Central memory CD4-positive, alpha-beta T cell (primary cell): ENCODE measurements at places on chromosomes 12 and 14.

- DNase-seq = no peak
Observed at GRCh38 chr12:33437598-33437997, 2.0 kb downstream of the SYT10 start.

- DNase-seq = no peak
Observed at GRCh38 chr12:8712572-8712971, 14.8 kb downstream of the RIMKLB start.

GRCh38 chr12:74891083-74891668 lies 318.5 kb downstream of the KCNC2 start:
- no peak for DNase-seq

GRCh38 chr14:96146131-96146771 lies 58.4 kb upstream of the BDKRB2 start:
- DNase-seq = no peak

GRCh38 chr12:56155256-56155845 lies 2.8 kb upstream of the MYL6 start:
- no peak for DNase-seq

- DNase-seq = peak; percentile 47
Observed at GRCh38 chr12:53232646-53233461, 845 bp upstream of the RARG start.

GRCh38 chr12:116222358-116222757 lies 55.1 kb downstream of the MED13L start:
- DNase-seq = no peak

- no peak for DNase-seq
Observed at GRCh38 chr12:75900781-75901254, 130.8 kb downstream of the PHLDA1 start.

- no peak for DNase-seq
Observed at GRCh38 chr12:51592034-51592705, 1.1 kb downstream of the SCN8A start.

DNA sequence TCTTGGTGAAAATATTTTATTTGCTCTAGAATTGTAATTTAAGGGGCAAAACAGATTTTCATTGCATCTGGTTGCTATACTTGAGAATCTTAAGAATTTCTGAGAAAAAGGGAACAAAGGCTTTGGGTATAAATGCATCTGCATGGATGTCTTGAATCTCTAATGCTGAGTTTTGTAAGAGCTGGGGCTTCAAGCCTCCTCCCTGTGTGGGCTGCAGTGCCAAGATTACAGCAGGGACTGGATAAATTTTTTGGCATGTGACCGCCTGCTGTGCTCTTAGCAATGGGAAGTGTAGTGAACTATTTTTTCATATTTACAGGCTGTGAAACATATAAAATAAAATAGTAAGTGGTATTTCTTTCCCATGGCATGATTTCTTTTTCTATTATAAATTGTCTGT lies 70.0 kb downstream of the SLC38A6 start:
- DNase-seq = no peak

DNA sequence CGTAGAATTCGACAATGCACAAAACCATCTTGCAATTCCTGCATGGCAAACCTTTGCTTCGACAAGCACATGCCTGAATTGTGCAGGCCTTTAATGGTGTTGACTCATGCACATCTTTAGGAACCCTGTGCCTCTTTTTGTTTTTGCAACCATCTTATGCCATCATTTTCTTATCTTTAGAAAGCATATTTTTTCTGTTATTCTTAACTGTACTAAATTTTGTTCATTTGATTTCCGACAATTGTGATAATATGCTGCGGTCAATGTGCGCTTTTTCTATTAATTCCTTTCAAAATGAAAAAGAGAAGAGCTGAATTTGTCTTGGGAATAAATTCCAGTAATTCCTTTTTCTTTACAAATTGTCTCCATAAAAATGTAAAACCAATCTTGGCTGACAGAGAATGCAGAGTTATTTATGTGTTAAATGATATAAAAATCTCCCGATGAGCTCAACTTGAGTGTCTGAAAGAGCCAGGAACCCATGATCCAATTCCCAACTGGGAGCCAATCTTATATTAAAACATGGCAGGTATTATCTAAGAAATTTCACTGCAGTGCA lies 20.1 kb upstream of the CDK17 start:
- no peak for DNase-seq

DNA sequence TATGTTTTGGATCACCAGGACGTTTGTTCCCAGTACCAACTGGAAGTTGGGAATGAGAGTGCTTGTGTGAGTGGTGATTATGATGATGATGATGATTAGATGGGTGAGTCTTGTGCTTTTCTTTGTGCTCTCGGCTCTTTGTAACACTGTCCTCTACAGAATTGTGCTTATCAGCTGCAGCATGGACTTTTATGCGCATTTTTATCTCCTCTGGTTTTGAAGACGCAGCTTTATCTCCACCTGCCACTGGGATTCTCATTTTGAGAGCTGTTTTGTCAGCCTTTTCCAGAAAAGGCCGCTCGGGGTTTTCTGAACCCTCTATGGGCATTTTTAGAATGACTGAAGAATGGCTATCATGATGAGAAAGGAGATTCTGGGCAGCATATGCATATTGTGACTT lies 11.5 kb upstream of the KANSL2 start:
- DNase-seq = no peak

DNA sequence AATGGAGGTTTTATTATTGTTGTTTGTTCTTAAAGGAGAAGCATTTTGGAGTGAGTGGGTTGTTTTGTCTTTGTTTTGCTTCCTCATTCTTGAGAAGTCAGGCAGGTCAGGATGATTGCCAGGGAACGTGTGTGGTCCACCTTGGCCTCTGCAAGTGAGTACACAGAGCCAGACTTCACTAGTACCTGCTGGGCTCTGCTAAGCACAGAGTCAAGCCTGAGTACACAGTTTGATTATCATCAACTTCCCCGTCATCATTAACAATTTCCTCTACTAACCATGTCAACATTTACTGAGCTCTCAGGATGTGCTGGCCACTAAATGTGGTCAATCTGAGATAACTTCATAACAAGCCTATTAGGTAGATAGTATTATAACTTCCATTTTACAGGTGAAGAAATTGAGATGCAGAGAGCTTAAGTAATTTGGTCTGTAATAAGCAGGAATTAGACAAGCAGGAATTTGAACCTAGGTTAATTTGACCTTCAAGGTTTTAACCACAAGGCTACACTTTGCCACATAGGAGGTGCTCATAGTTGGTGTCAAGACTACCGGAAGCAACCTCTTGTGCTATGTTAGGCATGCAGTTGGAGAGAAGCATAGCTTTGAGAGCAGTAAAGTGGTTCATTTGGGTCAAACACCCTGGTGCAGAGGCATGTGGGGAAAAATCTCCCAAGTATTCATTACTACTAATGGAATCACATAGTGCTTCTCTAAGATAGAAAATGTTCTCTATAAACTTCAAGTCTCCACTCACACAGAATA lies 178.3 kb downstream of the NUAK1 start:
- no peak for DNase-seq

- no peak for DNase-seq
Observed at GRCh38 chr12:76643438-76643837, 83.9 kb upstream of the OSBPL8 start.

GRCh38 chr14:92314182-92314581 lies 8.8 kb upstream of the SLC24A4 start:
- DNase-seq = no peak

GRCh38 chr14:23327947-23328744 lies 6.9 kb downstream of the PABPN1 start:
- peak; percentile 50 for DNase-seq

DNA sequence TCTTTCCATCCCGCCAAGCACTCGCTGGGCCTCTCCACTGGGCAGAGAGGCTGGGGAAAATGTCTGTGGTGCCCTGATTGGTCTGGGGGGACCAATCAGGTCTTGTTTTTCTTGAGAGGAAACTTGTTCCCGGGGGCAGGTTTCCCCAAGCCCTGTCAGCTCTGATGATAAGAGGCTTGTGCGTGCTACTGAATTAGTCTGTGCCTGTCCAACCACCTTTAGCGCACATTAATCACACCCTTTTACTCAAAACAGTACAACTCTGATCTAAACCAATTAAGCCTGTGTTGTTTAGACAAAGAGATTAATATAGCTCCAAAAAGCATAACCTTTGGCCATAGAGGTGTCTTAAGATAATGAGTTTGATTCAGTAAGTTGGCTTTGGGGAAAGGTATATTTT lies 580.4 kb downstream of the VRK1 start:
- DNase-seq = no peak

- no peak for DNase-seq
Observed at GRCh38 chr14:37601865-37602264, 6.4 kb downstream of the TTC6 start.

DNA sequence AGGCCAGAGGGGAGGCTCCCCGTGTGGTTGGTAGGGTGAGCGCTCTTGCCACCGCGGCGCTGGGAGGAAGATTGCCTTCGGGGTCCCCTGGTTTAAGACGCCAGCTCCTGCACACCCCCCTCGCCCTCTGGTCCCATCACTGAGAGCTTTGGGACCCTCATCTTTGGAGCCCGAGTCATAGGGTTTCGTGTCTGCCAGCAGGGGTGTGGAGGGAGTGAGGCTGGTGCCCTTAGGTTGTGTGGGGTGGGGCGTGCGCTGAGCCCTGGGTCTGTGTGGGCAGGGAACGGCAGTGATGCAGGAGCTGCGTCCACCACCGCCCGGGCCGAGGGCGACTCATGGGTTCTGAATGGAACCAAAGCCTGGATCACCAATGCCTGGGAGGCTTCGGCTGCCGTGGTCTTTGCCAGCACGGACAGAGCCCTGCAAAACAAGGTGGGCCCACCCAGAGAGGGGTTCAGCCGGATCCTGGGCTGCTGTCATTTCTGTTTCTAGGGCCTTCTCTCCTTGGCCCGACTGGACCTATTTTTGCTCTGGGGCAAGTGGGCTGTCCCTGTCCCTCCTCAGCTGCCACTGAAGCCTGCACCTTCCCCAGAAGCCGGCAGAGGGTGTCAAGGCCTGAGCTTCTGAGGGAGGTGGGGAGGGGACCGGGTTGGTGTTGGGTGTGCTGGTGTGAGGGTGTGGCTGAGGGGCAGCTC lies 12.1 kb downstream of the ACADS start:
- DNase-seq = no peak

- no peak for DNase-seq
Observed at GRCh38 chr14:49014476-49014875, 571.7 kb downstream of the RPS29 start.

DNA sequence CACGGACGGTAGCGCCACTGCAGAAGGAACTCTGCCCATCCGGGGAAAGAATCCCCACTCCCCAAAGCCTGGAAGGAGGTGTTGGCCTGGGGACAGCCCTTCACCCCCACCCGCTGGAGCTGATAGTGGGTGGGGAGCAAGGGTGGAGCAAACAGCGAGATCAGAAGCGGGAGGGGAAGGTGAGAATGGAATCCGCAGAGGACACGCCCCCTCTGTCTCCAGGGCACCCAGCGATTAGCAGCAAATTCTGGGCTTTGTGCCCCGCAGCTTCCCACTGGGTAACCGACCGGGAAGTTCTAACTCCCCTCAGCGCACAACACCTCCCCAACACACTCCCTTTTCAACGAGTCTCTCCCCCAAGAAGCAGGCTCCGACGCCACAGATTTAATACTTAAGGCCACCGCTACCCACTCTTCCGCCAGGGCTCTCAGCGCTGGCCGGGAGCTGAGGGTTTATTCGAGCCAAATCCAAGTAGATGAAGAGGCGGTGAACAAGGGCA lies 1.4 kb downstream of the SLC25A29 start:
- no peak for DNase-seq

DNA sequence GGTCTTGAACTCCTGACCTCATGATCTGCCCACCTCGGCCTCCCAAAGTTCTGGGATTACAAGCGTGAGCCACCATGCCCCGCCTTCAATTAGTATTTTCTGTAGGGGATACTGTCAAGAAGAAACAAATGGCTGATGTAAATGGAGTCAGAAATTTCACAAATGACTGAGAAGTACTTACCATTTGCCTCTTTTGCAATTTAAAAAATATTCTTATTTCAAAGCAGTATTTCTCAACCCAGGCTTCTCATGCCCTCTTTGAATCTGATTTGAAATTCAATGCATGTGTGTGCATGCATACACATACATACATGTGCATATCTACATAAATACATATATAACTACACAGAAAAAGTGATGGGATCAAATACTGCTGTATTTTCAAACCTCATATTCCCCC lies 4.4 kb downstream of the PSMA6 start:
- no peak for DNase-seq

DNA sequence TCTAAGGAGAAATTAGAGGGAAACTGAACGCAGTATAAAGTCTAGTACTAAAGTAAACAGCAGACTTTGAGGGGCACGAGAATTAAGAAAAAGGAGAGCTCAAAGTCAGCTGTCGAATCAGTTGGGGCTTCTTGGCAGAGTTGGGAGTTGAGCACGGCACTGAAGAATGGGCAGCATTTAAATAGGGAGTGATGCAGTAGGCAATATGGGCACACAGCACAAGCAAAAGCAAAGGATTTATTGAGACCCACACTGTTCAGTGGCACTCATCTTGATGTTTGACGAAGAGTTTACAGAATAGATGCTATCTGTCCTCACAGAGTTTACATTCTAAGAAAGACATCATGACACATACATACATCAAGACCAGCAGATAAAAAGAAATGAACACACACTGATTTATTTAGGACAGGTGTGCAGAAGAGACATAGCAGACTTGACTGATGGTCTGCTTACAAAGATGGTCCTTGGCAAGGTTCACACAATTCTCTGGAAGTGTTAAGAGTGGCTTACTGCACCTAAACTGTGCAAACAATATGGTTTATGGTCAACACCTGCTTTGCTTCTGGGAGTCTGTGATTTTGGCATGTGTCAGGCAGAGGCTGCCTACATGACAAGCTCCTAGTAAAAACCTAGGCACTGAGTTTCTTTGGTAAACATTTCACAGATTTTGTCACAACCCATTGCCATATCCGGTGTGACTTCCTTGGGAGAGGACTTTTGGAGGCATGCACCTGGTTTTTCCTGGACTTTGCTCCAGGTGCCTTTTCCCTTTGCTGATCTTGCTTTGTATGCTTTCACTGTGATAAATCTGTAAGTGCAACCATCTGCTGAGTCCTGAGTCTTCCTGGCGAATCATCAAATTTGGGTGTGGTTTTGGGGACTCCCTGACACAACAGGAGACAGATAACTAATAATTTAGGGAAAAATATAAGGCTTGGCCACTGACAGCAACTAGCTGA lies 26.3 kb downstream of the ALKBH1 start:
- no peak for DNase-seq

DNA sequence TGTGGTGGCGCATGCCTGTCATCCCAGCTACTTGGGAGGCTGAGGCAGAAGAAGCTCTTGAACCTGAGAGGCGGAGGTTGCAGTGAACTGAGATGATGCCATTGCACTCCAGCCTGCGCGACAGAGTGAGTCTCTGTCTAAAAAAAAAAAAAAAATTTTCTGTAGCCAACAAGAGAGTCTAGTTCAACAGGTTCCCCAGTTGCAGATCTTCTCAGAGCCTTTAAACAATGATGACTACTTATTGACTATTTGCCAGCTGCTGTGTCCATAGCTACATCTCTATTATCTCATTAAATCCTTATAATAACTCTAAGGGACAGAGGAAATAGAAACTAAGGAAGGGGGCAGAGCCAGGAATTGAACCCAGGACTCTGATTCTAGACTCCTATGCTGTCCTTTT lies 15.2 kb upstream of the MYL2 start:
- no peak for DNase-seq

DNA sequence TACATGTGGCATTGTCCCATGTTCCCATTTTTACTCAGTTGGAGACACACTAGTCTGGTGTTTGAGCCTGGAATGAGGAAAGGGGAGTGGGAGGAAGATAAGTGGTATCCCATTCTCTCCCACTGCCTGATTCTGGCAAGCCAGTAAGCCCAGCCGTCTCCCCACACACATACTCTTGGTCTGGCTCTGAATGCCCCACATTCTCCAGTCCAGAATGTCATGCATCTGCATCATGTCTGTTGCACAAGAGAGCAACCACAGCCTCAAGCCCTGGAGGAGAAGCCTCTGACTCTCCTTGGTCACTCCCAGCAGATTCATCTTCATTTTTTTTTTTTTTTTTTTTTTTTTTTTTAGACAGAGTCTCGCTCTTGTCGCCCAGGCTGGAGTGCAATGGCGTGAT lies 48.0 kb downstream of the DRAM1 start:
- no peak for DNase-seq
